ENCODE measurements at places on chromosomes 1 and 21.

DNA sequence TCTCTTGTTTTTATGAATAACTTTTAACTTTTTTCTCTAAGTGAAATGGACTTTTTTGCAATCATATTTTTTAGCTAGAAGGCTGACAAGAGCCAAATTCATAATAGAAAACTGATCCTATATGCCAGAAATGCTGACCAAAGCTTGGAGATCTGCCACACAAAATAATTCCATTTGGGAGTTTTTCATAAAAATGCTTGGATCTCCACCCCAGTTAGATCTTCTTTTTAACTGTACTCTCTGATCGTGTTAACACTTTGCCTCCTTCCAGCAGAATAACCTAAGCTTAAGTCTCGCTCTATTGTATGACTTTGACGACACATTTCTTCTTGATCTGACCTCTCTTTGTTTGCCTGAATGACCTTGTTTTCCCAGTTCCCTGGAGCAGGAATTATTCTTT, 16.8 kb downstream of the FLG2 start:
- DNase-seq: no peak

GRCh38 chr1:226111883-226112261, 49.4 kb downstream of the H3-3A start:
- DNase-seq: no peak

GRCh38 chr1:72481420-72481970, 199.2 kb upstream of the NEGR1 start:
- DNase-seq: no peak

- DNase-seq: no peak
Observed at GRCh38 chr21:45018131-45019075, 56.0 kb upstream of the ADARB1 start.

- no peak for DNase-seq
Observed at GRCh38 chr1:212699104-212699624, 476 bp downstream of the BATF3 start.

DNA sequence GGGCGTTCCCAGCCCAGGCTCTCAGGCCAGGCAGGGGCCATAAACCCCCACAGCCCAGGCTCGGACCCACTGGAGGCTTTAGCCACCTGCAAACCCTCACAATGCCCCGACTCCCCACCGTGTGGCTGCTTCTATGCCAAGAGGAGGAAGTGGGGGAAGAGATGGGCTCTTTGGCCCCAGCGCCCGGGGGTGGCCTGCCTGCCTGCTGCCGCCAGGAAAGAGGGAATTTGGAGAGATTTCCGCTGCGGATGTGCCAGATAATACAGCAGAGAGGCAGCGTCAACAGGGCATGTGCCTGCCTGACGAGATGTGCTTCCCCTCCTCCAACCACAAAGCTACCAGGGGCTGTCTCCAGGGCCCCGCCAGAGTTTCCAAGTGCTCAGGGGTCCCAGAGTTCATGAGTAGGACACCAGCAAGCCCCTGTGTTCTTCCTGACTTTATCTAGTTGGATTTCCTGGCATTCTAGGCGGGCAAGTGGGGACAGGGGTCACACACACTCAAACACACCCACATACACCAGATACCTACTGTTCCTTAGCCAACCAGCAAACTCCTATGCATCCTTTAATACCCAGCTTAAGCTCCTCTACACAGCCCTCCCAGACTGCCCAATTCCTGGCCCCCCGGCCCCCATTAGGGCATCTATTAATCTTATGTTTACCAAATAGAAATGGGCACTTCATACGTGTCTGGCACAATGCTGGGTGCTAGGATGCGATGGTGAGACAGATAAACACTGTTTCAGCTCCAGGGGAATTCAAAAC, 14.1 kb downstream of the EPHA2 start:
- DNase-seq: no peak

DNA sequence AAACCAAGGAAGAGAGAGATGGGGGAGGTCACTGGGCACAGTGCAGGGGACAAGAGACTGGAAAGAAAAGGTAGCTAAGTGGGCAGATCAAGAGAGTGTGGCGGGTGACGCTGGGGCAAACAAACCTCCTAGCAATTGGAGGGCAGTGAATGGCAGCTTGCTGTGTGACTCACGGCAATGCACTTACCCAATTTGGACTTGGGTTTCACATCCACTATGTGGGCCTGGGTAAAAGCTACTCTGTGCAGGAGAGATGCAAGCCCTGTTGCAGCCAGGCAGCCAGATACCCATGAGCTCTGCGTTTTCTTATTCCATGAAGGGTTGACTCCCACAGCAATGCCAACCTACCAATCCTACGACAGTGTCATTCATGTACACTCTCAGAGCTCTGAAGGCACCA, 9.5 kb downstream of the PLXNA2 start:
- no peak for DNase-seq

- DNase-seq: no peak
Observed at GRCh38 chr1:15667362-15667761, 16.8 kb upstream of the PLEKHM2 start.

DNA sequence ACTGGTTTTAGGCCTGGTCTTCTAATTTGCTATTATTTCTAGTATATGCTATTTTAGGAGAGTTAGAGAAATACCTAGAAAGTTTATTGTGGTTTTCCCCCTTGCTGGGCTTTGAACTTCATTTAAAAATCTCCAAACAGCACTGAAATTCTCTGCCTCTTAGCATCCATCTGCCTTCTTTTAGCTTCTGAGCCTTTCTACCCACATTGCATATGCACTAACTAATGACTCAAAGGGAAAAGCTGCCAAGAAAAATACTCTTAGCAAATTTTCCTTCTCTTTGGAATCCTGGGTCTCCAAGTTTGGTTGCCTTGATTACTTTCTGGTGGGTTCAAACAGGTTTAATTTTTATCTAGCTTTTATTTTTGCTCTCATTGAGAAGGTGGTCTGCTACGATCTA, 408.4 kb upstream of the PTBP2 start:
- peak; percentile 34 for DNase-seq

- DNase-seq: no peak
Observed at GRCh38 chr1:228276174-228276831, 68.5 kb downstream of the OBSCN start.

DNA sequence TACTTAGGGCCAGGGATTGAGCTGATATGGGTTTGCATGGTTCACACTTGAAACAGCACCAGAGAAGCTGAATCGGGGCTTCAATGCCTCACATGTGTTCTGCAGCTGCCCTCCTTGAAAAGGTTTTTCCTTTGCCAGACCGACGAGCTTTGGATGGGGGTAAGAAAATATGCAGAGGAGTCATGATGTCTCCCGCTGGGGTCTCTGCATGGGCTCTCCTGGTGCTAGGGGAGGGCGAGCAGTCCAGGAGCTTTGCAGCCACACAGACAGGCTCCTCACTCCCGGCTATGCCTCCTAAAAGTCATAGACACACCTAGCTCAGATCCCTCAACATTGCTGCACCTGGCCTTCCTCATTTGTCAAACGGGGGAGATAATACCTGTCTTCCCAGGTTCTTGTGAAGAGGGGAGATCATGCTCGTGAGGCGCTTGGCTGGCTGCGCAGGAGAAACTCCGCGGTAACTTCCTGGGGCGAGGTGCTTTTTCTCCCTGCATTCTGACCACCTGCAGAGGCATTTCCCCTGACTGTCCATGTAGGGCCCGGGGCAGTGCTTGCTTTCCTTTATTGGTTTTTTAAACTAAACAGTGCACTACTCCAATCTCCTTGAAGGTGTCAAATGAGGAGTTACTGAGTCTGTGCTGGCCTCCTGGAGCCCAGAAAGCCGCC, 112.4 kb downstream of the PLXNA2 start:
- no peak for DNase-seq

DNA sequence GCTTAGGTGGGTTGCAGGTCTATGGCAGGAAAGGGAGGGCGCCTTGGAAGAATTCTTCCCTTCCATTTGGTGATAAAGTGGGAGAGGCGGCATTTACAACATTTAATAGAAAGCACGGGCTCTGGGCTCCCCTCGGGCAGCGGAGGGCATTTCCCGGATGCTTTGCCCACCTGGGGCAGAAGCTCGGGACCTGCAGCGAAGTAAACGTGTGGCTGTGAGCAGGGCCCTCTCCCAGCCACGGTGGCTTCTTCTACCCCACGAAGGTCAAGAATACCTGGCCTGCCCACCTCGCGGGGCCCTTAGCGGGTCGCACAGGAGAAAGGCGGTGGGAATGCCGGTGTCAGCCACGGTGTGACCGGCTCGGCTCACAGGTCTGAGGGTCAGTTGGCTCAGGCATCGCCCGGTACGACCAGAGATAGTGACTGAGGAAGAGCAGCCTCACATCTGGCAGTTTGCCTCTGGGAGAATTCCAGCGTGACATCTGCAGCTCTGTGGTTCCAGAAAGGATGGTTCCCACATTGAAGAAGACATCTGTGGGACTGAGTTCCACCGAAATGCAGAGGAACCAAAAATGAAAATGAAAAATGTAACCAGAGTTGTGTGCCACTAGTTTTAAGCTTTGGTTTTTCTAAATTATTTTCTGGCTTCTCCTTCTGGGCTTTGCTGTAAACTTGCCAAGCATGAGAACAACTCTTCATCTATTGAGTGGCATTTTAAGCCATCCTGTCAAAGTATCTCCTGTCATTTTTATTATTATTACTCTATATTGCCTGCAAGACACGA, 720 bp upstream of the F3 start:
- no peak for DNase-seq

GRCh38 chr1:212938846-212939245, 11.5 kb upstream of the VASH2 start:
- DNase-seq: no peak

GRCh38 chr1:60359431-60359830, 285.9 kb upstream of the C1orf87 start:
- no peak for DNase-seq

GRCh38 chr1:211705467-211706091, 30.2 kb upstream of the NEK2 start:
- DNase-seq: no peak

DNA sequence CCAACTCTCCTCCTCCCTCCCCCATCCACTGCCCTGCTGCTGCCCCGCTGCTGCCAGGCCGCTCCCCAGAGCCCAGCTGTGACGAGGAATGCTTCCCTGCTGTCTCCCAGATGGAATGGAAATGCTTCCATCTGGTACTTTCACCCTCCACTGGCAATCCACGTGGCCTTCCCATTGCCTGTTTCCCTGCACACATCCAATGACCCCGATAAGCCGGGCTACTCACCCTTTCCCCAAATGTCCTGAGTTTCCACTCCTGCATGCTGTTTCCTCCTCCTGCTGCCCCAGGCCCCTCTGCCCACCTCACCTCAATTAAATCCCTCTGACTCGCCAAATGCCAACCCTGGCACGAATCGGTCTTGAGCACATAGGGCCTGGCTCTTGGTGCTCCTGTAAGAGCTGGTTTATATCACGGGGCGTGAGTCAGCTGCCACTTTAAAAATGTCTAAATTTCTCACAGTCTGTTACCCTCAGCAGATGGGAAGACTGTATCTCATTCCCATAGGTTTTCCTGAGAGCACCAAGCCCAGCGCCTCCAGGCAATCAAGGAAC, 36.4 kb downstream of the MRAP start:
- DNase-seq: no peak

DNA sequence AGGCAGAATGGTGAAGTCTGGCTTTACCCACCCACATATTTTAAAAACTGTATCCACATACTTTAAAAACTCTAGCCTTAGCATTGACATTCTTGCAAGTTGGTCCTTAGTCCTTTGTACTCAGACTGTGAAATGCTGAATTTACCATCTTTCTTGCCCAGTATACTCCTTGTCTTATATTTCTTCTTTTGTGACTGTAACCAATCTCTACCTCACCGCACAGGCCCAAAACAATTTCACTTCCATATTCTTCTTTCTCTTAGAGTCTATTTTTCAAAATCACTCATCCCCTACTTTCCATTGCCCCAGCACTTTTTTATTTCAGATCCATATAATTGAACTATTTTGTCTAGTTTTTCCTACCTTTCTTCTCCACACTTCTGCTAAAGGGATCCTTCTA, 892.4 kb upstream of the B3GALT2 start:
- no peak for DNase-seq

DNA sequence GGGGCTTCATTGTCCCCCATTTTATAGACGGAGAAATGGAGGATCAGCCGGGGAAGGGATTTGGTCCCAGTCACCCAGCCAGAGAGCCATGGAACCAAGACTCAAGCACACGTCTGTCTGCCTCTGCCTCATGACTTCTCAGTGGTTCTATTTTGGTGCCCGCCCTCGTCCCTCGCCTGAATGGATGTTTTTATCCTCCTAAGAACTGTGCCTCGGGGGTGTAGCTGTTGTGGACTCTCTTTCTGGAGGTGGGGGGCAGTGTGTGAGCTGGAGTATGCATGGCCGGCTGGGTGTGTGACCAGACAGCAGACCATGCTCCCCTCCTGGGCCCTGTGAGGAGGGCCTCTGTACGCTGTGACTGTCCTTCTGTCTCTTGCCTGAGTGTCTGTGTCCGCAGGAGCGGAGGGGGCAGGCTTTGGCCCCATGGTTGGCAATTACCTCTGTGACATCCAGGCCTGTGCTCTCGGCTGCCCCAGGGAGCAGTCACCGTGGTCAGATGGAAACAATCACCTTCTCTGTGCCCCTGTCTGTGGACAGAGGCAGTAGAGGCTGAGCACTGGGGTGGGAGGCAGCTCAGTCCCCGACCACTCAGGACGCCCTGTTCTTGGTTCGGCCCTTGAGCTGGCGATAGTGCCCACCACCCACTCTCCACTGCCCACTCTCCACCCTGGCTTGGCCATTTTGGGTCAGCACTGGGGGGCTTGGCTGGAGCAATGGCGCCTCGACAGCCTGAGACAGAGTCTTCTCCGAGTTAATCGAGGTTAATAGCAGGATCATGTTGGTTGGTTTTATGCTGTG, 20.4 kb downstream of the WNT4 start:
- no peak for DNase-seq

DNA sequence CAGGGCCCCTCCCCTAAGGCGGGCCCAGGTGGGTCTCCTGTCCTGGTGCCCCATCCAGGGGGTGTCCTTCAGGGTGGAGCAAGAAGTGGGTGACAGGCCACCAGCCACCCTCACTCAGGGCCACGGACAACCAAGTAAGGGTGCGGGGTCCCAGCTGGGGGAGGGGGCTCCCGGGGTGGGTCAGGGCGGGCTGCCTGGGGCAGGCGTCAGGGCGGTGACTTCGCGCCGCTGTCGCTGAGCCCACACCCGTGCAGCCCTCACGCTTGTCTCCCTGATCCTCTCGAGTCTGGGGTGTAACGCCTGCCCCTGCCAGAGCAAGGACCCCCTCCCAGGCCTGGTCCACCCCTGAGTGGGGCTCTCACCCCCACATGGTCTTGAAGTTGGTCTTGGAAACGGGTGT, 22.2 kb downstream of the ARHGEF16 start:
- no peak for DNase-seq

GRCh38 chr1:58839147-58839795, 55.4 kb upstream of the JUN start:
- no peak for DNase-seq

- DNase-seq: peak; percentile 33
Observed at GRCh38 chr1:88867743-88868521, 23.4 kb downstream of the GTF2B start.

DNA sequence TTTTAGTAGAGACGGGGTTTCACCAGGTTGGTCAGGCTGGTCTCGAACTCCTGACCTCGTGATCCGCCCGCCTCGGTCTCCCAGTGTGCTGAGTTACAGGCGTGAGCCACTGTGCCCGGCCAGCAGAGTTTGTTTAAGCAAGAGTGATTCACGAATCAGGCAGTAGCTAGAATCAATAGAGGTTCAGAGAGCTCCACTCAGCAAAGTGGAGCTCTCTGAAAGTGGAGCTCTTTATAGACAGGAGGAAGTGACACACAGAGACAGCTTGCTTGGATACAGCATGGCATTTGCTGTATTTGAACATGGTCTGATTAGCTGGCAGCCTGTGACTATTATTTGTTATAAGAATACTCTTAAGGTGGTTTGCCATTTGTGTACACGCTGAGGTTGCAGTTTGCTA, 27.1 kb upstream of the CD34 start:
- no peak for DNase-seq

GRCh38 chr1:110606657-110607535, 738 bp upstream of the KCNA2 start:
- DNase-seq: no peak

GRCh38 chr1:95084317-95085176, 11.8 kb upstream of the ALG14 start:
- no peak for DNase-seq

Measured in fibroblast of the conjunctiva (primary cell).